ENCODE measurements at places on chromosomes 1 and 21. TPM values are rescaled to one million over a fixed set of nuclear protein-coding genes. Genes with fewer than 3 reads are reported as not detected.

- no peak for DNase-seq
Measured at GRCh38 chr1:37069406-37069805, 35.1 kb upstream of the GRIK3 start.

MDM4 gene
- 6.0 TPM for polyA plus RNA-seq

BACE2 gene
- 4.0 TPM for polyA plus RNA-seq

DNA sequence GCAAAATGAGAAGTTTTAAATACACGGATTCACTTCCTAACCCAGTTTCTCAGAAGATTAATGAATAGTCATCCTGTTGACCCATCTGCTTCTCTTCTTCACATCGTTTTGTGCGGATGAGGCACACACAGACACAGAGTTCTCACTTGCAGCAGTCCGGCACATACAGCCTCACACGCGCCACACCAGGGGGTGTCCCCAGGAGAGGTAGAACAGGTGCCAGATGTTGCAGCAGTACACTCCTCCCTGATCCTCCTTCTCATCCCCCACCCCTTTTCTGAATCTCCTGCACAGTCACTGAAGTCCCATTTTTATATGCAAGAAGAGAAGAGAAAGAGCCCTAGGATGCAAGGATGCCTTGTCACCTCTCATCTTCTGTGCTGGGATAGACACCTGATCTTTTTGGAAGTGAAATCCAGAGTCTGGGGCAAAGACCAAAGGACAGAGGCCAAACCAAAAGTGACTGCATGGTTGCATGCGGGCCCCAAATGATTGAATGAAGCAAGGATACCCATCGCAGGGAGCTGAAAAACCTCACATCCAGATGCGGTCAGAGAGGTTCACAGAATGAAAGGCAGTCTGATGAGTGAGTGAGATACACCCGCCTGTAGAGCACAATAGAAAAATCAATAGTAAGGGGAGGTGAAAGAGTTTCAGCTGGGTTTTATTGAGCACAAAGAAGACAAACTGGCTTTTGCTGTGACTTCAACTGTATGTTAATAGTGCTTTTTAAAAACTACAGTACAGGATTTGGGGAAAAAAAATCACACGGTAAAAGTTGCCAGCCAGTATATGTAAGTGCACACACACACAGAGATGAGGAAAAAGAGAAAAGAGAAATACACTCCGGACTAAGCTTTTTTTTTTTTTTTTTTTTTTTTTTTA is 28.9 kb downstream of the PBX1 start:
- DNase-seq = peak; percentile 41

DNA sequence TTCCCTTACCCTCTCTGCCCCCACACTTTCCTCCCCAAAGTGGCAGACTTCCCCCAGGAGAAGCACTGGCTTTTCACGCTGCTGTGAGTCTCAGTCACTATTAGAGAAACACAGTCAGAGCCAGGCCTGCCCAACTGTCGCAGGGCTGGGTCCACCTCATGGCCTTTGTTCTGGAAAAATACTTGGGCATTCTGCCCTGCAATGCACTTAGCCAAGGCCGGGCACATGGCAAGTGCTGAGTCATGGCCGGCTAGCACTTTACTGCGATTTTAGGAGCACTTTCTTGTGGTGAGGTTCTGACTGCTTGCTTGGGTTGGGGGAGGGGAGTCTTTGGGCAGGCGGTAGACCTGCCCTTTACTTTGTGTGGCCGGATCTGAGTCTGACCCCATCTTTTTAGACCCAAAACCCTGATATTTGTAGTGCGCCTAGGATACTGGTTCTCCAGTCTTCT is 7.7 kb downstream of the EPHX1 start:
- DNase-seq = no peak

PDZK1 gene
- polyA plus RNA-seq = 268 TPM

PTGFRN gene
- 16.8 TPM for polyA plus RNA-seq

- no peak for DNase-seq
Measured at GRCh38 chr1:17355898-17356297, 16.1 kb upstream of the PADI6 start.

GRCh38 chr21:34802180-34802899 is 133.5 kb downstream of the CLIC6 start:
- DNase-seq = no peak

- peak; percentile 86 for DNase-seq
Measured at GRCh38 chr1:217091561-217091960, 368.3 kb upstream of the ESRRG start.

DNA sequence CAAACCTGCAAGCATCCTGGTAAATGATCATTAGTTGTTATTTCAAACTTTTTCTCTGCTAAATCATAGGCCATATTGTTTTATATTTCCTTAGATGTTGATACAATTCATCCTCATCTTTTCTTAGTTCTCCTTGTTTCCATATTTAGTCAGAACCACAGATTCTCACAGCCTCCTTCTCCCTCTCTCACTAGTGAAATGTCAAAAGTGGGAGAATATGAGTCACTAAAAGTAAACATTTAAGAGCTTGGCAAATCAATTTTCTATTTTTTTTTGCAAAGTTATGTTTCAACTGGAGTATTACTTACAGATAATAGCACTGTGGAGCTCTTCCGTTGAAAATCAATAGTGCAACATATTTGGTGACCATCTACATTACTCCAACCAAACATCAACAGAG is 308.8 kb downstream of the COL11A1 start:
- DNase-seq = no peak

GRCh38 chr1:233144434-233144833 is 151.1 kb downstream of the PCNX2 start:
- no peak for DNase-seq

DNA sequence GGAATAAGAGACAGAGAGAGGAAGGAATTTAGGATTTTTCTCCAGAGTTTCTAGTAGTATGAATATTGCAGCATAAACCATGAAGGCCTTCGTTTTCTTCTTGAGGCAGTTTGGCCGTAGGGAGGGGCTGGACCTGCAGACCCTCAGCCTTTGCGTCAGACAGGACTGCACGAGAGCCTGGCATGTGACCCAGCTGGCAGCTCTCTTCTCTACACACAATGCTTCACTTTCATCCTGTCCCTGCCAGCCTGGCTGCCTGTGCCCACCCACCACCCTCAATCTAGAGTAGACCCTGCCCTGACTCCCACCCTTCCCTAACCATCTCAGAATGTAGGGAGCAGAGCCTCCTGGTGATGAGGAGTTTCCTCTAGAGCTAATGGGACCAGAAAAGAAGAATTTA is 1.6 kb downstream of the CA14 start:
- no peak for DNase-seq

DNA sequence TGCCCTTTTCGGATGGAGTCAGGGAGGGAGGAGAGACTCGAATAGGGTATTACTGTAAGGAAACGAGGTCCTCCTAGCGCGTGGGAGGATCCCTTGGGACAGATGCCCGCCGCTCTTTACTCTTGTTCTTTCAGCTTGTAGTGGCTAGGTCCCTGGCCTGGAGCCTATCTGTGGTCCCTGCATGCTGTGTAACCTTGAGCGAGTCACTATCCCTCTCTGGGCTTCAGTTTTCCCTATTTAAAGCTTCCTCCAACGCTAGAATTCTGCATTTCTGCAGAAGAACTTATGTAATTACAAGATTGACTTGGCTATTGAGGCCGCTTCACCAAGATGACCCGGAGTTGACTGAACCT is 744 bp downstream of the MIER1 start:
- no peak for DNase-seq

DNA sequence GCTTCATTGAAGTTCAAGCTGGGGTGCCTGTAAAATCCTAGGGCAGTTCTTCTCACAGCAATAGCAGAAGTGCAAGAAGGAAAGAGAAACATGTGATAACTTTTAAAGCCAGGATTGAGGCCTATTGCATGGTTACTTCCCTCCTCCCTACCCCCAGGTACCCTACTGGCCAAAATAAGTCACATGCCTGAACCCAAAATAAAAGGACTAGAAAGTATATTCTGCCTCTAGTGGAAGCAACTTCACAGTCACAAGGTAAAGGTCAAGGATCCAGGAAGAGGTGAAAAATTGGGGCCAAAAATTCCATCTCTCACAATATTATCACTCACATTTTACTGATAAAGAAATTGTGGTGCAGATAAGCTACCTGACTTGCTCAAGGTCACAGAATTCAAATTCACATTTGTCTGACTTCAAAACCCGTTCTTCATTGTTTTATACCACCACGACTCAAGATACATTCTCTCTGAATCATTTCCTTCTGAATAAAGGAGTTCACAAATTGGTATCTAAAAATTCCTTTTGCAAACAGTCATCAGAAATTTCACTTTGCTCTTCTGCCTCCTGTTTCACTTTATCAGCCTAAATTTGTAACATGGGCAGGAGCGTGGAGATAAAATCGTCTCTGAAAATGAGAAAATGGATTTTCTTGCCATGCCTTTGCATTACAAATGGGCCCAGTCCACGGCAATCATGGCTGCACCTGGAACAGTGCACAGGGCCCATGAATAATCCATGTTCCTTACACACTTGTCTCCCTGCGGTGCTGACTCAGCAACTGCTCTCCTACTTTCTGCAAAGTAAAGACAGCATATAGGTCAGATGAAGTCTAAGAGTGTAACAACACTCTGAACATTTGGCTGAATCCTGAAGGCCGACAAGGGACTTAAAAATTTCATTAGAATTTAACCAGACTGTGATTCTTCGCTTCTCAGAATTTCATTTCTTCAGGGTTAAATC is 485.3 kb upstream of the NFIA start:
- no peak for DNase-seq

DNA sequence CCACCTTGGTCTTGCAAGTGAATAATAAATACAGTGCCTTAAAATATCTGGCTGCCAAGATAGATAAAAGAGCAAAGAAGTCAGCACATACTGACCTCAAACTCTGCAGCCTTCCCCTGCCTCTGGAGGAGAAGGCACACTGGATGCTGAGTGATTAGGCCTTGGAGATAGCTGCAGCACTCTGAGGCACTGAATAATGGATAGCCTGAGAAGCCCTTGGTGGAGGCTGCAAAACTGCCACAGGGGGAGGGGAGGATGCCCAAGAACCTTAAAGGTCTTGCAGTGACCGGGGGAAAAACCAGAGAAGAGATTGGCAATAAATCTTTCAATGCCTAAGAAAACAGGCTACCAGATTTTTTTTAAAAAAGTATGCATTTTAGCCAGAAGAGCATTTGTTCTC is 167.4 kb upstream of the PRMT6 start:
- no peak for DNase-seq

GRCh38 chr1:2314803-2315673 is 76.3 kb downstream of the MORN1 start:
- DNase-seq = peak; percentile 62

MCOLN2 gene
- 0.75 TPM for polyA plus RNA-seq

CHIA gene
- polyA plus RNA-seq = not detected

DENND2D gene
- polyA plus RNA-seq = 31.3 TPM

DNA sequence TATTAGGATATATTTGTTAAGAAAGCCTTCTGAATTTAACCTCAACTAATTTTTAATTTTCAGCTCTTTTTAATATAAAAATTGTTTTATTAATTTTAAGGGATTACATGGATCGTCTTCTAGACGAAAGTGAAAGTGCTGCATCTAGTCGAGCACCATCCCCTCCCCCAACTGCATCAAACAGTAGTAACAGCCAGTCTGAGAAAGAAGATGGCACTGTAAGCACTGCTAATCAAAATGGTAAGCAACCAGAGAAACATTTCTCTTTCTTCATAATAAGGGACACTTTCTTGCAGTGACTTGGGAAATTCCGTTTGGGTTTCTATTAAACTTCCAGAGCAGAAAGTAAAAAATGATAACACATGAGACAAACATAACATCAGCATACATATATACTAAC is 56.9 kb downstream of the MIER1 start:
- DNase-seq = peak; percentile 68

- DNase-seq = no peak
Measured at GRCh38 chr1:100430325-100430756, 78.0 kb downstream of the CDC14A start.

CXADR gene
- polyA plus RNA-seq = 32.2 TPM

- no peak for DNase-seq
Measured at GRCh38 chr1:6397844-6398441, 4.4 kb upstream of the ACOT7 start.

FAM78B gene
- polyA plus RNA-seq = 0.81 TPM

DNA sequence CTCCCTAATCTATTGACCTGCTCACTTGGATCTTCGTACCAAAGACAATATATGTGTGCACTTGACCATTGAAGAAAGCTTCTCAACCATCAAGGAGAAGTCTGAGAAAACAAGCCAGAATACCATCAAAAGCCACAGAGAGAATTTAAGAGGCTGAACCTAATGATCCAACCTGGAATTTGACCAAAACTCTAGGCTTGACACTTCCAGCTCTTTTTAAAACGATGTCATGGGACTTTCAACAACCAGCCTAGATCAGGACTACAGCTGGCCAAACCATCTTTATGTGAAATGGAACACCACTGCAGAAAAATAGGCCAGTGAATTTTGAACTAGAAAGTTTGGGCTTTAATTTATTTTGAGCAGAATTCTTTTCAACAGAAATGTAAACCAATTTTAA is 444.4 kb downstream of the LTN1 start:
- DNase-seq = no peak

DNA sequence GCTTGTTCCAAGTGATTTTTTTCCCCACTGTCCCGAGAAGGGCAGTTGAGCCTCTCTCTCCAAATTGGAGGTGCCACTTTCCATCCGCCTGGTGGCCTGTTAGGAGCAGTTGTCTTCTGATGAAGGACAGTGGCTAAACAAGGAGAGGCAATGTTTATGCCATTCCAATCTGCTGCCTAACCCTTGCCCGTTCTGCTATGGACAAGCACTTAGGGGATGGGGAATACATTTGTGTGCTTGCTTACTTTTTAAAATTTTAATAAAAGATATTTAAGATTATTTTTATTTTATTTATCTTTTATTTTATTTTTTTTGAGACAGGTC is 12.0 kb downstream of the COQ8A start:
- DNase-seq = no peak

- DNase-seq = no peak
Measured at GRCh38 chr1:50975436-50975835, 5.4 kb downstream of the CDKN2C start.

GRCh38 chr1:110420874-110421793 is 13.6 kb upstream of the LAMTOR5 start:
- DNase-seq = peak; percentile 21

ADCY10 gene
- 0.15 TPM for polyA plus RNA-seq

DNA sequence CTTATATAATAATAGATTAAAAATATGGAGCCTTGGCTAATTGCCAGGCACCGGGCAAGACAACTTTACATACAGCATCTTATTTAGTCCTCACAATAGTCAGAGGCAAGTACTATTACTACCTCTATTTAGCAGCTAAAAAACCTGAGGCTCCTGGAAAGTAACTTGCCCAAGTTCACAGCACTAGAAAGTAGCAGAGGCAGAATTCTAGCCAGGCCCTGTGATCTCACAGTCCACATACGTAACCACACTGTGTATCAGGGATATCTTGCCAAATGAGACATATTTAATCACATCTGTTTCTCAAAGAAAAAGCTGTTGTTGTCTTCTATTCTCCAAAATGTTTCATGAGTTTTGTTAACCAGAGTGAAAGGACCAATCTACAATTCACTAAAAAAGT is 378.5 kb downstream of the PLPP3 start:
- DNase-seq = no peak

IQGAP3 gene
- 0.54 TPM for polyA plus RNA-seq

ACTN2 gene
- polyA plus RNA-seq = 2.7 TPM

Data from small intestine (tissue), 16 donors.